ENCODE measurements at places on chromosomes 12 and 14.

DNA sequence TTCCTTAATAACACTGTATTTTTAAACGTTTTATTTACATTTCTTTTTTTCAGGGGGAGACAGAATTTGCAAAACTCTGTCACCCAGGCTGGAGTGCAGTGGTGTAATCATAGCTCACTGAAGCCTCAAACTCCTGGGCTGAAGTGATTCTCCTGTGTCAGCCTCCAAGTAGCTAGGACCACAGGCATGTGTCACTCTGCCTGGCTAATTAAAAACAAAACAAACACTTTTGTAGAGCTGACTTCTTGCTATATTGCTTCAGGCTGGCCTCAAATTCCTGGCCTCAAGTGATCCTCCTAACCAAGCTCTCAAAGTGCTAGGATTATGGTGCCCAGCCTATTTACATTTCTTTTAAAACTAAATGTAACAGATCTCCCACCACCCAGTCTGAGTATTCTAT is 12.7 kb downstream of the CPSF6 start:
- no peak for DNase-seq

DNA sequence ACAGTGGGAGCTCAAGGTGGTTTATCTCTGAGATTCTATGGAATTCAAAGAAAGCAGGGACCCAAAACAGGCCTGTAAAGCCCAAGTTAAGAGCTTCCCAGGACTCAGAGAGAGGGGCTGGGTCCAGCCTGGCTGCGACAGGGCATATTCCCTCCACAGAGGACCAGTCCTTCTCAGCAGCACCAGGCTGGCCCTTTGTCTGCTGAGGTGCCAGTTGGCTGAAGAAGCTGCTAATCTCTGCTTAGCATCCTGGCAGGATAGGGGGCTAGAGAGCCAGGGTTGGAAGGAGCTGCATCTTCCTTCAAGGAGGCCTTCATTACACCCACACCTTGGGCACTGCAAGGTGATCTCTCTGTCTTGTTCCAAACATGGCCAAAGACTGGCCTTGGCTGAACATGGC is 68.3 kb upstream of the TUNAR start:
- DNase-seq: no peak

GRCh38 chr12:129790930-129791329 is 112.9 kb downstream of the TMEM132D start:
- DNase-seq: no peak

DNA sequence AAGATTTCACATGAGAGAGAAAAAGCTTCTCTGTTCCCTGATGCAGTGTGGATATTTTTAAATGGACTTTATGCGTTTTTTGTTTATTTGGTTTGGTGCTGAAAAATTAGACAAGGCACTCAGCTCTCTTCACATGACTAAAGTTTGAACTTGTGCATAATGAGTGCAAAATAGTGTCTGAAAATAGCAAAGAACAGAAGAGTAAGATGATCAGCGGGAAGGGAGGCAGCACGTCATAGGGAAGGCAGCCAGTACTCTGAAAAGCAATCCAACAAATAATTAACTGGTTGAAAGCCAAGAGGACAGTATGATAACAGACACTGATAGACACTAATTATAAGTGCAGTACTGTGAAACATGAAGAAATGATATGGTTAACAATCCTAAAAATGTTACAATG is 46.6 kb upstream of the CDKN3 start:
- no peak for DNase-seq

DNA sequence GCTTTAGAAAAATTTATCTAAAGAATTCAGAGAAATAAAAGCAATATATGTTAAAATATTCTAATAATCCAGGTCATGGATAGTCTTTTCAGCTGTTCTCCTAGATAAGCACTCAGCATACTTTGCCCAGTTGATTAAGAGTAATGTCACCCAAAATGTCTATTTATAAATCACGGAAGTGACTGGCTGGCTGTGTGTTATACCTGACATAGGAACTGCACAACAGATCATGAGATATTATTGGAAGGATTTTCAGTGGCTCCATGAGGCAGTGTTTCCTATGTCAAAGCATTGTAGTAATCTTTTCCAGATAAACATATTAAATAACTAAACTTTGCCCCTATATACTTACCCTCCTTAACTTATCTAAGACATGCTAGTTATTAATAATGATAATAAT is 128.8 kb downstream of the ITPR2 start:
- no peak for DNase-seq

GRCh38 chr14:96631030-96631429 is 128.8 kb downstream of the PAPOLA start:
- DNase-seq: no peak

- no peak for DNase-seq
Observed at GRCh38 chr12:3777206-3777809, 24.4 kb upstream of the CRACR2A start.

DNA sequence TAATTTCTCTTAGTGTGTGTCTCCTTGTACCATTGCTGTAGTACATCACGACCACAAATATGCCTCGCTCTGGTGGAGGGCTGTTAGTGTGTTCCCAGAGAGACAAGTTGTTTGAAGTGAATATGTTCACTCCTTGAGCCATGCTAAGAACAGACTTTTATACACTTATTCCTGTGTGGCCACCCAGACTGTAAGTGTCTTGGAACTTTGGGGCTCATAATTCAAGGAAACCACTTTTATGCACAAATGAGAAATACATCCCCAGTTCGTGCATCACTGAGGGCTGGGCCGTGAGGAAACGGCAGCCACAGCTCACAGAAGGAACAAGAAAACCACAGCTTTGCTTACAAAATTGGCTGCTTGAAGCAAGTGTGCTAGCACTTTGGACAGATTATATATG is 362.2 kb upstream of the DDHD1 start:
- DNase-seq: no peak

GRCh38 chr12:119780786-119781434 is 96.2 kb downstream of the CIT start:
- no peak for DNase-seq

DNA sequence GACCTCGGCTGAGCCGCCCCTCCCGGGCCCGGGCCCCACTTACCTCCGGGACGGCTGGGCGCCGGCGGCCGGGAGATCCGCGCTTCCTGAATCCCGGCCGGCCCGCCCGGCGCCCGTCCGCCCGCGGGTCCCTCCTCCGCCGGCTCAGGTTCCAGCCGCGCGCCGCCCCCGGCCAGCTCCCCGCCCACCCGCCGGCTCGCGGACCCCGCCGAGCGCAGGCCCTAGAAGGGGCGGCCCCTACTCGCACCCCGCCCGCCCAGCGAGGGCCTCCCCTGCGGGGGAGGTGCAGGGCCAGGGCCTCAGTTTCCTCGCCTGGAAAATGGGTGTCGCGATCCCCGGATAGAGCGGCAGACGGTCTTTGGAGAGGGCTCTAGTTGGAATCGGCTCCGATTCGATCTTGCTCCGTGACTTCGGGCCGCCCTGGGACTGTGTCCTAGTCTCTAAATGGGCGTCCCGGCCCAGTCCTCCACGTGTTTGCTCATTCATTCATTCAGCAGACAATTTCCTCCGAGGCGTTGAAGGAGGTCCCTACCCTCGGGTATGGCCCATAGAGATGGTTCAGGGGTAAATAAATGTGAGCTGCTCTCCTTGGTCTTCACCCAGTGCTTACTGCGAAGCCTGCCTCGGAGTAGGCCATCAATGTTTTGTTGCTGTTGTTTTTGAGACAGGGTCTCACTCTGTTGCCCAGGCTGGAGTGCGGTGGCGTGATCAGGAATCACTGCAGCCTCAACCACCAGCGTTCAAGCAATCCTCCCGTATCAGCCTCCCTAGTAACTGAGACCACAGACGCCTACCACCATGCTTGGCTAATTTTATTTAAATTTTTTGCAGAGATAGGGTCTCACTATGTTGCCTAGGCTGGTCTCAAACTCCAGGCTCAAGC is at the start of gene TRPV4:
TRPV4 (minus strand) TSS at position 92 of the 883 bp plus-strand sequence. CDS start 18,602 bp downstream, outside the sequence.
- DNase-seq: no peak

- no peak for DNase-seq
Observed at GRCh38 chr12:64532734-64533351, 77.5 kb upstream of the RASSF3 start.

- DNase-seq: no peak
Observed at GRCh38 chr12:79961411-79961810, 26.5 kb upstream of the PPP1R12A start.

- DNase-seq: no peak
Observed at GRCh38 chr14:85528897-85529631, 880 bp upstream of the FLRT2 start.

DNA sequence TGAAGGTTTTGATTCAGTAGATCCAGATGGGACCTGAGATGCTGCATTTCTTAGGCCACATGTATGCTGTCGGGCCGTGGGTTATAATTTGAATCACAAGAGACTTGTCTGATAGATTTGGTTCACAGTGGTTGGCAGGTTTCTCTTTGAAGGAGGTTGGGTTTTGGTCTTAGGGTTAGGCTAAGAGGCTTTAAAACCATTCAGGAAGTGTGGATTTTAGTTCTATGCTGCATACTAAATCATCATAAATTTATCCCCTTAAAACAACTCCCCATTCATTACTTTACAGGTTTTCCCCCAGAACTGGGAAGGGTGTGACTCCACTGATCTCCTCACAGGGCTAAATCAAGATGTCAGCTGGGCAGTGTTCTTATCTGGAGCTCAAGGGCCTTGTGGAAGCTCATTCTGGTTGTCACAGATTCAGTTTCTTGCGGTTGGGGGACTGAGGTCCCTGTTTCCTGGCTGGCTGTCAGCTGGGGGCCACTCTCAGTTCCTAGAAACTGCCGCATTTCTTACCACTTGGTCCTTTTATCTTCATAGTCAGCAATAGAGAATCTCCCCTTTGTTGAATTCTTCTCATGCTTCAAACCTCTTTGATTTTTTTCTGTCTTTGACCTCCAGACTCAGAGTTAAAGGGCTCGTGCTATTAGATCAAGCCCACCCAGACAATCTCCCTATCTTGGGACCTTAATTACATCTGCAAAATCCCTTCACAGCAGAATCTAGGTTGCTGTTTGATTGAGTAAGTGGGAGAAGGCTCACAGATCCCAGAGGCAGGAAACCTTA is 20.6 kb upstream of the PCNX1 start:
- DNase-seq: no peak

- DNase-seq: no peak
Observed at GRCh38 chr14:74634964-74635363, 22.9 kb upstream of the LTBP2 start.

- DNase-seq: no peak
Observed at GRCh38 chr12:68789144-68789878, 18.7 kb upstream of the MDM2 start.

- DNase-seq: no peak
Observed at GRCh38 chr14:79568594-79568993, 642.7 kb downstream of the DIO2 start.

GRCh38 chr12:19151298-19151697 is 21.8 kb downstream of the PLEKHA5 start:
- DNase-seq: no peak

- no peak for DNase-seq
Observed at GRCh38 chr12:105705765-105706164, 375.3 kb downstream of the C12orf75 start.

DNA sequence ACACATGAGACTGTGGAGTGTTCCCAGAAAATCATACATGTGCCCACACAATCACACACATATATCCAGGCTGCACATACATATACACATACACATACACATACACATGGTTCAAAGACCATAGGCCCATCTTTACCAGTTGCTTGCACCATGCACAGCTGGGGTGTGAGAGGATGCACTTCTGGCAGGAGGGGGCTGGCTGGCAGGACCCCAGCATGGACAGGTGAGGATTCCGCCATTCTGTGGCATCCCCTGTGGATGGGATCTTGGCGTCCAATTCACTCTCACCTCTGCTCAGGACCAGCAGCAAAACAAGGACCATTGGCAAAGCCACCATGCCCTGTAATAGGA is 7.0 kb downstream of the ITGB7 start:
- no peak for DNase-seq

DNA sequence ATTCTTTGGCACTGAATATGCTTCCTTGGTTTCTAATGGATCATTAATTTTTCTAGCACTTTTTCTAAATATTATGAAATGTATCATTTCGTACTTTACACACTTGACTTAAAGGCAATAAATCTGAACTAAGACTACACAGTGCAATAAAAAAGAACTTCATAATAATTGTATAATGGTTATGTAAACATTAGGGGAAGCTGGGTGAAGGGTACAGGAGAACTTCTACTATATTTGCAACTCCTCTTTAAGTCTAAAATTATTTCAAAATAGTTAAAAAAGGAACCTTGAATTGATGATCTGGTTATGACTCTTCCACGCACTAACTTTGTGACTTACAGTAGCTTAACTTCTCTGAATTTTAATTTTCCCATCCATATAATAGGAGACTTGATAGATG is 5.1 kb upstream of the NOVA1 start:
- no peak for DNase-seq

DNA sequence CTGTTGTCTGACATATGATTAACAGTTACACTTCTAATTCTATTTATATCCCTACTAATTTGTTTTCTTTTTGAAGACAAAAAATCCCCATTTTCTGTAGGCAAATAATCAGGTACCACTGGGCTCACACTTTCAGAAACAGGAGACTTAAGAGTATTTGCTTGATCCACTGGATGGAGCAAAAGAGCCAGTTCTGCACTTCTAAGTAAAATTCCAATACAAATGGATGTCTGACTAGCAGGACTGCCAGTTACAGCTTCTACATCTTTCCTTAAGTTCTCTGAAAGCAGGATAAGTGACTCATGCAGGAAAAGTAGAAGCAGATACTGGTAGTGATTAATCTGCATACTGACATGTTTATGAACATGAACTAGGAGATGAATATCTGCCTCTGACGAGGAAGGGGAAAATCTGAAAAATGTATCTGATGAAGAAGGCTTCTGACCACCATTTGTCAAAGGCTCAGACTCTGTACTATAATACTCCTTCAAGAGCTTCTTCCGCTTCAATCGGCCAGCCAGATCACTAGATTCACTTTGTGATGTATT is 73.8 kb upstream of the ANKS1B start:
- no peak for DNase-seq

- DNase-seq: no peak
Observed at GRCh38 chr12:1357711-1358110, 236.7 kb downstream of the FBXL14 start.

DNA sequence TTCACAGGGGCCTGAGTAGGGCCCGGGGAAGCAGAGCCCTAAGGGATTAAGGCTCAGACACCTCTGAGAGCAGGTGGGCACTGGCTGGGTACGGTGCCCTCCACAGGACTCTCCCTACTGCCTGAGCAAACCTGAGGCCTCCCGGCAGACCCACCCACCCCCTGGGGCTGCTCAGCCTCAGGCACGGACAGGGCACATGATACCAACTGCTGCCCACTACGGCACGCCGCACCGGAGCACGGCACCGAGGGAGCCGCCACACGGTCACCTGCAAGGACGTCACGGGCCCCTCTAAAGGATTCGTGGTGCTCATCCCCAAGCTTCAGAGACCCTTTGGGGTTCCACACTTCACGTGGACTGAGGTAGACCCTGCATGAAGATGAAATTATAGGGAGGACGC is 7.1 kb downstream of the LTBR start:
- no peak for DNase-seq
